Activated CD4-positive, alpha-beta T cell treated with anti-CD3 and anti-CD28 coated beads, Interleukin-2, amount 10 ng/mL, durations not matched to agents 24 days and 14 days (primary cell): ENCODE measurements at places on chromosomes 4 and X. TPM values are rescaled to one million over a fixed set of nuclear protein-coding genes. Genes with fewer than 3 reads are reported as not detected.

Gene MSX1
- total RNA-seq = not detected in 2 replicates

Gene SLC16A2
- 0.40 and 0.58 TPM in 2 replicates for total RNA-seq

Gene TMEM35A
- not detected in 2 replicates for total RNA-seq

Gene SLC10A7
- 18.2 and 22.9 TPM in 2 replicates for total RNA-seq

Gene KCNE5
- 0.44 and 0.83 TPM in 2 replicates for total RNA-seq

Gene FAM241A
- 6.2 and 6.7 TPM in 2 replicates for total RNA-seq

Gene TAF9B
- 14.6 and 16.1 TPM in 2 replicates for total RNA-seq

Gene SHROOM3
- 0.02 and 0.05 TPM in 2 replicates for total RNA-seq

Gene EDA2R
- 2.7 and 3.6 TPM in 2 replicates for total RNA-seq

Gene HERC6
- total RNA-seq = 5.3 and 6.4 TPM in 2 replicates

Gene SERPINA7
- total RNA-seq = not detected in 2 replicates

Gene CENPVL2
- not detected in 2 replicates for total RNA-seq

Gene SPRY1
- 60.2 and 60.5 TPM in 2 replicates for total RNA-seq

Gene TLR2
- total RNA-seq = 0.21 and 0.47 TPM in 2 replicates

Gene CCDC110
- total RNA-seq = not detected in 2 replicates

Gene GPC3
- total RNA-seq = 0.21 and 0.40 TPM in 2 replicates

Gene CXCL11
- total RNA-seq = 0.54 TPM in 1 of 2 replicates, not detected in the other

Gene MAGEB17
- not detected in 2 replicates for total RNA-seq

Gene PRRG1
- not detected in 2 replicates for total RNA-seq

Gene XPNPEP2
- 0.24 and 0.28 TPM in 2 replicates for total RNA-seq

Gene FGD1
- 0.09 and 0.14 TPM in 2 replicates for total RNA-seq

Gene HSPA4L
- total RNA-seq = 1.3 and 1.7 TPM in 2 replicates

Gene GC
- not detected in 2 replicates for total RNA-seq

Gene GPR50
- not detected in 2 replicates for total RNA-seq

Gene ATOH1
- not detected in 2 replicates for total RNA-seq

Gene RAI2
- total RNA-seq = 0.14 and 0.16 TPM in 2 replicates

Gene SYN1
- total RNA-seq = 0.49 and 0.54 TPM in 2 replicates

Gene GAGE12F
- not detected in 2 replicates for total RNA-seq

Gene KLF8
- 5.2 and 5.9 TPM in 2 replicates for total RNA-seq

Gene FSTL5
- not detected in 2 replicates for total RNA-seq

Gene TMSB15A
- 0.31 TPM in 1 of 2 replicates, not detected in the other for total RNA-seq

Gene ATP2B3
- not detected in 2 replicates for total RNA-seq

Gene KLHL4
- not detected in 2 replicates for total RNA-seq

Gene SPANXN3
- total RNA-seq = not detected in 2 replicates

Gene MMRN1
- total RNA-seq = not detected in 2 replicates

Gene CXCL10
- total RNA-seq = 3.4 and 4.3 TPM in 2 replicates

Gene ASB9
- 0.24 and 0.33 TPM in 2 replicates for total RNA-seq

Gene SLIT2
- total RNA-seq = 0.07 TPM in 2 replicates

Gene SHOX
- total RNA-seq = not detected in 2 replicates

Gene SPANXB1
- not detected in 2 replicates for total RNA-seq
